ENCODE measurements at places on chromosomes 2 and 18. TPM values are rescaled to one million over a fixed set of nuclear protein-coding genes. Genes with fewer than 3 reads are reported as not detected.

Gene SCN2A
- 1.0 TPM for total RNA-seq

Gene COQ10B
- 49.9 TPM for total RNA-seq

Gene PLEKHH2
- 27.0 TPM for total RNA-seq

Gene CRACDL
- total RNA-seq: under 0.01 TPM

Gene ZNF396
- total RNA-seq: 4.5 TPM

Gene FRZB
- total RNA-seq: 1.4 TPM

Gene SALL3
- total RNA-seq: not detected

Gene MDH1B
- 2.3 TPM for total RNA-seq

Gene AKAIN1
- total RNA-seq: not detected

Gene PSTPIP2
- 9.9 TPM for total RNA-seq

Gene GNLY
- not detected for total RNA-seq

Gene FEV
- total RNA-seq: not detected

Gene PIEZO2
- total RNA-seq: 268 TPM
